Lower lobe of right lung (tissue), 2 donors: ENCODE measurements at places on chromosomes 1 and 21. TPM values are rescaled to one million over a fixed set of nuclear protein-coding genes. Genes with fewer than 3 reads are reported as not detected.

DNA sequence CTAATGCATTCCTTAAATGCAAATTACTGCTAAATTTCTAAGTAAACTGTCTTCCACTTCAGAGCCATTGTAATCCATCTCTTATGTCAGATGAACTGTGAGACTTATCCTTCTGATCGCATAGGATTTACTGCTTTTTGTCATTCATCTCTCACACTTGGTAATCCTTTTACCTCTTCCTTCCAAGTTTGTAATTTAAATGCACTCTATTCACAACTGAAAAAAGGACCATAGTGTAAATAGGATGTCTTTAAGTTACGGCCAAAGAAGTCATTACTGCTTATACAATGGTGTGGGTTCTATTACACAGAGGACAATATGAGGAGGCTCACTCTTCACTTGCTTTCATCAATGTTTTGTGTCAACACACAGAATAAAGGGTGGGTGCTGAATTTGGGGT, 393.3 kb downstream of the PTBP2 start:
- no peak for DNase-seq

GRCh38 chr1:26276432-26276838, 3.5 kb upstream of the SH3BGRL3 start:
- DNase-seq = no peak

DNA sequence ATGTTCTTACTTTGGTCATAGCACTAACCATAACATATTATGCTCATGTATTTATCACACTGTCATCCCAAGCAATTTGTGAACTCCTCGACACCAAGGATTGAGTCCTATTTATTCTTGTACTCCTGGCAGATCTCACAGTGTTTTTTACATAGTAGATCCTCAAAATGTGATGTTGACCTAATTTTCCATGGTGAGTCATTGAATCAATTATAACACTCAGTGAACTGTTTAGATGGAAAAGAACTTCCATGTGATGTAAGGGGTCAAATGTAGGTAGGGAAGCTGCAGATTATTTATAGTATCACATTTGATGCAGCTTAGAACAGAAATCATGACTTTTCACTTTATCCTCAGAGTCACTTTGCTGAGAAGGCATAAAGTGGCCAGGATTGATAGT, 281.9 kb upstream of the ADAMTS5 start:
- no peak for DNase-seq

- DNase-seq = no peak
Measured at GRCh38 chr1:7207875-7208646, 422.8 kb downstream of the CAMTA1 start.

DNA sequence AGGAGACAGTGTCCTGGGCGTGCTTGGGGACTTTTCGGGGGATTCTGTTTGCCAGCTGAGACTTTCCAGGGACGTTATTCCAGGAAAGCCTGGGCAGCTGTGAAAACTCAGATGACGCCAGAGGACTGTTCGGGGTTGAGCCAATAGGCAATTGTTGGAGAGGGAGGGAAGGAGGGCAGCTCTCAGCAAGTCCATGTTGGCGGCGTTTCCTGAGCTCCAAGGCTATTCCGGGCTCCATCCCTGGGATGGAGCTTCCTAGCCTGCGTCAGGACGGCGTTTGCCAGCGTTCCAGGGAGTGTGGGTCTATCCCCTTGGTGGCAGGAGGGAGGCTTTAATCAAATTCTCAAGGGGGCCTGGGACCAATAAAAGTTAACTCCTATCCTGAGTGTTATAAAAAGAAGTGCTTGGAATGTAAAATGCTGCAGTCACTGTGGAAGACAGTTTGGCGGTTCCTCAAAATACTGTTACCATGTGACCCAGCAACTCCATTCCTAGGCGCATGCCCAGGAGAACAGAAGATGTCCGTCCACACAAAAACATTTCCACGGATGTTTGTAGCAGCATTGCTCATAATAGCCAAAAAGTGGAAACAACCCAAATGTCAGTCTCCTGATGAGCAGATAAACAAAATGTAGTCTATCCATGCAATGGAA, 15.2 kb downstream of the SLC27A3 start:
- peak; percentile 65 for DNase-seq

GRCh38 chr1:67642629-67643028, 42.4 kb upstream of the GADD45A start:
- no peak for DNase-seq

- DNase-seq = no peak
Measured at GRCh38 chr1:211331011-211331709, 4.5 kb downstream of the TRAF5 start.

- DNase-seq = no peak
Measured at GRCh38 chr21:46352913-46353312, 29.0 kb downstream of the PCNT start.

- DNase-seq = no peak
Measured at GRCh38 chr1:106181866-106182265, 874.6 kb upstream of the PRMT6 start.

DNA sequence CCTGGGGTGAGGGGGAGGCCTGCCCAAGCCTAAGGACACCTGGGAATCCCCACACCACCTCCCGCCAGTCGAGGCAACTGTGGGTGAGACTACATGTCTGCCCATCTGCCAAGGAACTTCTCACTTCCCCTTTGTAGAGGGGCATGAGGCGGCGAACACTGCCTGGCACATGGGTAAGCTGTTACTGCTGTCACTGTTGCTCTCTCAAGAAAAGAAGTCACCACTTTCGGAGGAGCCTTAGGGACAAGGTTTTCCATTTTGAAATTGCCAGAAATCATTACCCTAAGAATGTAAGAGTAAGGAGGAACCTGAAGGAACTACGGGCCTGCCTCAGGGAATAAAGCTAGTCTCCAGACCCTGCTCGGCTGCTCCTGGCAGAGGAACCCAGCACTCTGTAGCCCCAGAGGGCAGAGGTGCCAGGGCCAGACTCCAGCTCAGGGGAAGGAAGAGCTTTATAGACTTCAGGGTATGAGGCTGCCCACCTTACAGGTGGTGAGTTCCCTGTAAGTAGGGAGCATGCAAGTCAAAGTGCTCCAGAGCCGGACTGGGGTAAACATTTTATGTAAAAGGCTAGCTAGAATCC, 23.3 kb downstream of the SLC2A1 start:
- peak; percentile 69 for DNase-seq

DNA sequence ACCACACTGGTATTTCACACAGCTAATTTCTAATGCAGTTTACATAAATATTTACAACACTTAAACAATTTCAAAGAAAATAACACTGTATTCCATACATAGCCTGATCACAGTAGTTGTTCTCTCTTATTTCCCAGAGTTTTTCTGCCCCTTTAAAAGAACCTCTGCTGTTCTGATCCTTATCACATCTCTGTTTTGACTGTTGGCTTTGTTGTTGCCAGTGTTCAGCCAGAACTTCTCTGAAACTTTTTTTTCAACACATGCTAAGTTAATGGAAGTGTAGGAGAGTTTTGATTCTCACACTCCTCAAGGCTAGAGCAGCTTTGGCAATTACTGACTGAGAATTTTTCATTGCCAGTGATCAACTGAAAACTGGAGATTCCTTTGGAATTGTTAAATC, 11.1 kb downstream of the SELE start:
- DNase-seq = no peak

- DNase-seq = no peak
Measured at GRCh38 chr1:40919475-40920011, 57.4 kb upstream of the CITED4 start.

- DNase-seq = no peak
Measured at GRCh38 chr21:36790616-36791015, 91.7 kb downstream of the SIM2 start.

DNA sequence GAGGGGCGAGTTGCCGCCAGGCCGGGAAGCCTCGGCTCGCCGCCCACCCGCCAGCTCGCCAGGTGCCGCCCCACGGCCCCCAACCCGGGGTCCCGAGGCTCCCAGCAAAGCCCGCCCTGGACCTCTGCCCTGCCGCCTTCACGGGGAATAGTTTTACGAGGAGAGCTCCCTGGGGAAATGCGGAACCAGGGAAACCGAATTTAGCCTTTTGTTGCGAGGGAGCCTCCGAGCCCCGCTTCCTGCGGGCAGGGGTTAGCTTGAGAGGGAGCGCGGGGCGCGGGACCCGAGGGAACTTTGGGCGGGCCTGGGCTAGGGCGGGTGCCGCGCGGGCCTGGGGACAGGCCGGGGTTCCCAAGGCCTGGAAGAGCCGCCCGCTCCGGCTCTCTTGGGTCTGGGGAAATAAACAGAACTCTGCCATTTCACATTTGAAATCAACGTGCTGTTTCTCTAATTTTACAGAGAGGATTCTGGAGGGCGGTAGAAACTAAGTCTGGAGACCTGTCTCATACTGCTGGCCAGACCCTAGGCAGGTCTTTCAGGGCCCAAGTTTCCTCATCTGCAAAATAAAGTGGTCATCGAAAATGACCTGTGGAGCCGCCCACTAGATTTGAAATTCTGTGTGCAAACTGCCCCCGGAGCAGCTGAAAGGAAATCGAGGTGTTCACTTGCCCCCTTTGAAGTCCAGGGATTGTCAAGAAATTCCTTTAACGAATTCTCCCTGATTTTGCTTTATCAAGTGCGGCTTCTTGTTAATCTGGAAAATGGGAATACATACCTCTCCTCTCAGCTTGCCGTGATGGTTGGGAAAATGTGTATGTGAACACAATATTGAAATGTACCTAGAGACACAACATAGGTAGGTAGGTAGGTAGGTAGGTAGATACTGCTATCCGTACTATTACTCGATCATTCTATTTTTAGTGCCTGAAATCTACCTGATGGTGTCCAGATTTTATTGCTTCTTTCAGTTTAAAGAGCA, 749 bp upstream of the GLUL start:
- peak; percentile 78 for DNase-seq

GRCh38 chr1:117262976-117263375, 52.2 kb upstream of the VTCN1 start:
- no peak for DNase-seq

GRCh38 chr1:167288390-167289074, 67.8 kb downstream of the POU2F1 start:
- DNase-seq = no peak

DNA sequence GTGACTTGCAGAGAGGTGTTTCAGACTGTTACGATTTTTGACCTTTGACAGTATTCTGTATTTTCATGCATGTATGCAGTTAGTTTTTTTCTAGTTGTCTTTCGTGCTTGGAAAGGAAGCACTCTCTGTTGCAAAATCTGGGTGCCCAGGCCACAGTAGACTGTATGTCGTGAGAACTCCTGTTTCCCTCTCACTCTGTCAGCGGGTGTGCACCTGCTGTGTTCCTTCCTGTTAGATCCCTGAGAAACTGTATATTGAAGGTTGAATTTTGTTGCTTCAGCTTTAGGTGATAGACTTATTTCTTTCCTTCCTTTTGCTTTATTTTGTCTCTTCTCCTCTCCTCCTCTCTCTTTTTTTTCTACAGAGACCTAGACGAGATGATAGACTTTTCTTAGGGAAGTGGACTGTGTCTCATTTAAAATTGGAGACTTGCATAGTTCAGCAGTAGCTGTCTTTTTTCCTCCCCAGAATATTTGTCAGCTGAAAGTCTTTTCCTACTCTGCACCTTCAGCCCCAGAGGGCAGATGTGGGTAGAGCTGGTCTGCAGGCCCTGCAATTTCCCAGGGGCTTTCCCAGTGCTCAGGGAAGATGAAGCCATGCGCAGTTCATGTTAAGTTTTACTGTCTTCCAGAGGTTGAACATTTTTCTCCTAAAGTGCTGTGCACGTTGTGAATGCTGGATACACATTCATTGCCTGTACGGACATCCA, 1.4 kb downstream of the TRAPPC10 start:
- DNase-seq = no peak

Gene TFF3
- total RNA-seq = 19.0 TPM

Gene LRRC53
- total RNA-seq = not detected

Gene OPRD1
- total RNA-seq = not detected

Gene S100A2
- 3.8 TPM for total RNA-seq

Gene CD1B
- not detected for total RNA-seq

Gene NGF
- 0.97 TPM for total RNA-seq

Gene LCE1A
- not detected for total RNA-seq

Gene NBL1
- total RNA-seq = 126 TPM

Gene DRAXIN
- 0.24 TPM for total RNA-seq
